ENCODE measurements at places on chromosomes 4 and X.

DNA sequence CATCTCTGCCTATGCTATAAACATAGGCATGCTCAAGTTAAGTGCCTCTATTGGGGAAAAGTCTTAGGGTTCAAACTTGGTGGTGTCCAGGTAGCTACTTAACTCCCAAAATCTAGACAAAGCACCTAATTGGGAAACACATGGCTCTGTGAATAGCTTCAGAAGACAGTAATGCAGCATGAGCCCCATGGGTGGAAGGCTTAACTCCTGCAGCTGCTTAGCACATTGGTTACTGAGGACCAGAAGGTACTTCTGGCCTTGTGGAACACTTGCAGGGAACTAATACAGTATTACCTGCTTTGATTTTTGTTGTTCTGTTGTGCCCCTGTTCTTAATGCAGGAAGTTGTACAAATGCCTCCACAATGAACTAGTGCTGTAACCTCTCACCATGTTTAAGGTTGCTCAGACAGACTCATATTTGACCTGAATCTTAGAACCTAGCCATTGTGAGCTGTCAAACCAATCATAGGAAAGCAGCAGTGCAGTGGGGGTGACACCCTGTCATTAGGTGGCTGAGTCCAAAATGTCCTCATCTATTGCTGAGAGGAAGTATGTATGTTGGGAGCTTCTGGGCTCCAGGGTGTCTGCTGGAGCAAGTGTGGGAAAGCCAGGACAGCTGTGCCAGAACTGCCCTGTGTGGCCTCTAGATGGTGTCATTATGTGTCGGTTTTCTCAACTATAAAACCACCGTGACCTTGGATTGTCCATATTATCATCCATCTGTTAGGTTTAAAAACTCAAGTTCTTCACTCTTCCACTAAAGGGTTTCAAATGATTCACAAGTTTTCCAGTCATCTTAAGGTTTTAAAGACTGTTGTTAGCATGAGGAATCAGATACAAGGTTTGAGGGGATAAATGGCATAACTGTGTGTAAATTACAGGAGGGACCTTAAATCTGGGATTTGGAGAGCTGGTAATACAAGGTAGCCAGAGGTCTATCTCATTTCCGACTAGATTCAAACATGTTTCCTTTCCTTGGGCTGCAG lies 69.9 kb upstream of the WDR1 start:
- no peak for DNase-seq

GRCh38 chr4:137467537-137467936 lies 64.8 kb downstream of the PCDH18 start:
- DNase-seq: no peak

DNA sequence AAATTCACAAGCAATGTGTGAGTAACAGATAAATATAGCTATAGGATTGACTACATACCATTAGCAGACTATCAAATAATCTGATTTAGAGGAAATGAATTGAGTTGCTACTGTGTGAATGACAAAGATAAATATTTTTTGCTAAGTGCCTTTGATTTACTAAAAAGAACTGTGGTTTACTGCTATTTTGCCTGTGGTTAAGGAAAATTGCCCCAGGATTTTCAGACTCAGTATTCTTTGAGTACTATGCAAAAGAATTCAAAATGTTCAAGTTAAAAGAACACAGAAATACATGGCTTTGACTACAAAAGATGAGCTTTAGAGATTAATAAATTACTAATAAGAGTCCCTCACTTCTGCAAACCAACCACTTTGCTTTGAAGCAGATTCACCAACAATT lies 853.8 kb downstream of the ADGRL3 start:
- DNase-seq: no peak

GRCh38 chr4:73221734-73222133 lies 36.9 kb downstream of the ANKRD17 start:
- DNase-seq: no peak

DNA sequence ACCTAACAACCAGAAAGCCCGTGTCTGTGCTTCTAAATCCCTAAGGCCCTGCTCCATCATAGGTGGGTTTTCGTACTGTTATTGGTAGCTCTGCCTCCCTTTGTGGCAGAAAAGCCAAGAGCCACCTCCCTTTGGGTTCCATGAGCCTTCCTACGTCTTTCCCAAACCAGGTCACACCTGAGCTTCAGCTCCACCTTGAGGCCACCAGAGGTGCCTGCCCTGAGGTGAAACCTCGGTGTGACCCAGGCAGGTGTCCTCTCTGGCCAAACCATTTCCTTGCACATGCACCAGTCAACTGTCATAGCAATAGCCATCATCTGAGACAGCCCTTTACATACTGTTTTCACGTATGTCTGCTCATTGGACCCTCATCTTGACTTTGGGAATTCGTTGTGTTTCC lies 188.0 kb upstream of the RBPJ start:
- no peak for DNase-seq

DNA sequence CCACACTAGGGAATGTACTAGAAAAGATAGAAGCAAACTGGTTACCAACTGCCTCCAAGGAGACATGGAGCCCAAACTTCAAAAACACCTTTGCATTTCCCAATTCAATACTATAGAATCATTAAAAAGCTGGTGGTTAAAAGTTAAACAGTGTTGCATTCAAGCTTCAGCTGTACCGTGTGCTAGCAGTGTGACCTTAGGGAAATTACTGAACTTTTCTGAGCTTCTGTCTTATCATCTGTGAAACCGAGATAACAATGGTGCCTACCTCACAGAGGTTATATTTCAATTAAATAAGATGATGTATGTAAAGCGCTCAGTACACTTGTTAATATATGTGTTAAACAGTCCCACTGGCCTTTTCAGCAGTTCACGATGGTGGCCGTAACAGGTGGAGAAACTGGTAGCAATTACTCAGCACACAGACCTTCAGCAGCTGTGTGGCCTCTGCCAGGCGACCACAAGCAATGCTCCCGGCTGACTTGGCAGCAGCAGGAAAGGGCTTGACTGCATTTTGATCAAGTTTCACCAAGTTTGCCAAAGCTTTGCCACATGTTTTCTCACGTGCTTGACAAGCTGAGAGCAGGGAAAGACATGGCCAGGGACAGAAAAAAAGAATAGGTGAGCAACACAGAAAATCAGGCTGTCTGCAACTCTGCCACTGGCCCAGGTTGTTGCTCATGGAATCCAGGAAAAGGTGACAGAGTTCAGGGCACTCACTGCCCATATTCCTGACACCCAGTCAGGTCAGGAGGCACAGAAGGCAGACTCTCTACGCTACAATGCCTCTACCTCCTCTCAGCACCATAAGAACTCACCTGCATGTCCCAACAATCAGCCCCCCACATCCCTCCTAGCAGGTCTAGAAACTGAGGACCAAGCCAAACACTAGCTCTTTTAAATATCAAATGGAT lies 72.1 kb downstream of the PARM1 start:
- no peak for DNase-seq

GRCh38 chrX:40153345-40154249 lies 55.8 kb upstream of the BCOR start:
- DNase-seq: peak; percentile 58

Measured in left cardiac atrium (tissue), 4 donors.